ENCODE measurements at places on chromosomes 6 and 20. TPM values are rescaled to one million over a fixed set of nuclear protein-coding genes. Genes with fewer than 3 reads are reported as not detected.
A peak's percentile ranks its signal among the peaks of the same experiment; 100 is the strongest.

The MICB gene
- total RNA-seq, result 17.2 TPM

The PRSS35 gene
- 6.8 TPM for total RNA-seq

DNA sequence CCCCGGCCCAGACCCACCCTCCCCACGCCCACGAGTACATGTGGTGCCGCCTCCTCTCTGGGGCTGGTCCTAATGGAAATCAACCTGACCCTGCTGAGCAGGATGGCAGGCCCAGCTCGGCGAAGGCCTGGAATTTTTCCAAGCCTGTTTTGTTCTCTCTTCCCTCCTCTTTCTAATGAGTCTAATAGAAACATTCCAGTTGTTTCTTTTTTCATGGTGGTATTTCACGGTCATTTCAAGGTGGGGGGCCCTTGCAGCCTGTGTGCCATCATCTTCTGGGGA lies 16.6 kb downstream of the SMOC2 start:
- no peak for DNase-seq

DNA sequence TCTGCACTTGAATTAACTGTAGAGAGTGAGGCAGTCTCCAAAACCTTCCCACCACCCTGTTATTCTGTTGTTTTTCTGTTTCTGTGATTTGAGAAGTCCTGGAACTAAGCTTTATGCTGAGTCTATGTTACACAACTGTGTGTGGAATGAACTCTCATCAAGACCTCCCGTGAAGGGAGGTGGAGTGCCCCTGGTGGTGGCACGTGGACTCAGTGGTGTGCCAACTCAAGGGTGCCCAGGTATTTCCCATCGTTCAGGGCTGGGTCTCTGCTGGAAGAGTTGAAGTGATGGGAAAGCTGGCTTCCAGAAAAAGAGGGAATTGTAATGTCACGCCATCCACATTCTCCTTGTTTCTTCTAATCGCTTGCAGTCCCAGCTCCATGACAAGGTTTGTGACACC lies 374.2 kb downstream of the SMOC2 start:
- DNase-seq, result no peak

- DNase-seq, result peak; percentile 99
These were observed 15.9 kb downstream of the AGPAT4 start for GRCh38 chr6:161257793-161258457.
